ENCODE measurements at places on chromosomes 7 and 10.

- DNase-seq: no peak
These were observed 856 bp downstream of the SSMEM1 start for GRCh38 chr7:130208516-130208915.

DNA sequence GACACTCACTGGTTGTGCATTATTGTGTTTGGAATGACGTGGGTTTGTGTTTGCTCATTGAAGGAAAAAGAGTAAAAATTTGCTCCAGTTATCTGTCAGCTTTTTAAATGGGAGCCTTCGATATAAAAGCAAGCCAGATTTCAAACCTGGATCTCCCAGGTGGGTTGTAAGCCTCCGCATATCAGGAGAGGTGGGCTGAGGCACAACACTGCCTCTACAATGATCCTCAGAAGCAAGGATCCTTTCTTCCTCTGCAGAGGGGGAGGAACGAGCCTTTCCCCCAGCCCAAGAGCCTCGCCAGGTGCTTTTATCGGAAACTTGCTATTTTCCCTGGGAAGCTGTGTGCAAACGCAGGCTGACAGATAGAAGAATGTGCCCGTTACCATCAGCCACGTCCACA lies 331.0 kb upstream of the MGMT start:
- no peak for DNase-seq

DNA sequence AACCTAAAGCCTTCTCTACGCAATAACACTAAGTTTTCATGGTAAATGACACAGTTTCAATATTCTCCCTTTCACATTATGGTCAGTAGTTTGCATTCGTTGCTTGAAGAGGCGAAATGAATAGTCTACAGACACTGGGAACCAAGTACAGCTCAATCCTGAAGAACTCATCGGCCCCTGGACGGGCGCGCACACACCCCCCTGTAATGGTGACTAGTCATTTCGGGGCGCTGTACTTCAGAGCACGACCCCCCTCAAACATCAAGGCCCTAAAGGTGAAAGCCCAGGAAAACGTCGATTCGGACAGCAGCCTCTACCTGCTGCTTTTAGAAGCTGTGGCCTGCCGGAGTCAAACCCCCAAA lies 1.0 kb downstream of the NT5C2 start:
- no peak for DNase-seq

GRCh38 chr10:56142092-56142728 lies 218.8 kb downstream of the ZWINT start:
- DNase-seq: no peak

- no peak for DNase-seq
These were observed 61.3 kb downstream of the RAPGEF5 start for GRCh38 chr7:22295402-22296264.

GRCh38 chr10:35262436-35262835 lies 73.9 kb upstream of the CCNY start:
- DNase-seq: no peak

DNA sequence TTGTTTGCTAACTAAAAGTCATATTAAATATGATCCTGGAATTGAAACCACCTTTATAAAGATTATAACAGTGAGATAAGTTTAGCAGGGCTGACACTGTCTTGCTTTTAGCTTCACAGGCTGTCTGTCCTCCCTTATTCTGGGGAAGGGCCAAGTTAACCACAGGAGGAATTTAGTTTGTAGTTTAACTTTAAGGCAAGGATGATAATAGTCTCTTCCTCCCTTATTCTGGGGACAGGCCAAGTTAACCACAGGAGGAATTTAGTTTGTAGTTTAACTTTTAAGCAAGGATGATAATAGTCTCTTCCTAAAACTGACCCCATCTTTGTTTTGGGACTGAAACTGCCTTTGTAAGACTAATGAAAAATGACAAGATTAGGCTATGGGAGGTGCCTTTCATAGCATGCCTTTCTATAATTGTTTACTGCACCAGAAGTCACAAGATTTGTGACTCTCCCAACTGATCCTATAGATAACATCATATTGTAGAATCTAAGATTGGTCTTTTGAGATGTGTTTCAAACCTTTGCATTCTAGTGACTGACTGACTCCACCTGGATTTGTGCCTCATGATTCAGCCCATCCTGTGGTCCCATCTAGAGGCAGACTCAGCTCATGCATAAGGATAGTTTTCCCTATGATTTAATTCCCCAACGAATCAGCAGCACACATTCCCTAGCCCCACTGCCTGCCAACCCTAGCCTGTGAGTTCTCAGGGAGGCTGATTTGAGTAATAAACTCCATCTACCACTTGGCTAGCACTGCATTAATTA lies 212.0 kb downstream of the MAGI2 start:
- DNase-seq: no peak

DNA sequence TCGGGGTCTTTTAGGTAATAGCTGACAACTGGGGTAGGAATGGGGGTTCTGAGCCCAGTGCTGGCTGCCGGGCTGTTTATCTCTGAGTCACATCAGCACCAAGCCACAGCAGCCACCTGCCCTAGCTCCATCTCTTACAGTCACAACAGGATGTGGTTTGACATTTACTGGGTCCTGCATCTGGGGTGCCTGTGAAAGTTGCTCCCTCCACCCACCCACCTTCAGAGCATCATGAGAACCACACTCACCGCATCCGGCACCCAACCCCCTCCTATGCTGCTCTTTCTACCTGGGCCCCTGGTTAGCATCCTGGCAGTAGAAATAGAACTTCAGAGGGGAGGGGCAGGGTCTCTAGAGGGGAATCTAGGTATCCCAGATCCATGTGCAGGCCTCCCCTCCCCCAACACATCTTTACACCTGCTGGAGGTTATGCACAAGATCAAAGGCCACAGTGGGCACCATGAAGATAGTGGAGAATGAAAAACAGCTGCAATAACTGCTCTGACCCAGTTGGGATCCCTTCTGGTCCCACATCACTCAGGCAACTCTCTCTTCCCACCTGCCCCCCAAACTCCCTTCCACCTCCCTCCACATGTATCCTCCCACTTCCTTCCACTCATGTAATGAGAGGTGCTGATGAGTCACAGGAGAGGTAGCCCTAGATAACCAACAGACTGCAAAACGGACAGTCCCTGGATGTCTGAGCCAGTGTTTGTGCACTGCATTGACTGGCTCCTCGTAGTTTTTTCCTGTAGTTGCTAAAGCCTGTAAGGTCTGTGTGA lies 38.2 kb downstream of the PRSS2 start:
- DNase-seq: peak; percentile 88

- no peak for DNase-seq
These were observed 15.3 kb downstream of the JAZF1 start for GRCh38 chr7:28165261-28165660.

GRCh38 chr7:294440-295154 lies 4.6 kb downstream of the FOXL3 start:
- DNase-seq: no peak
